ENCODE measurements at places on chromosomes 16 and 17. TPM values are rescaled to one million over a fixed set of nuclear protein-coding genes. Genes with fewer than 3 reads are reported as not detected.

The NEUROD2 gene
- not detected for total RNA-seq

The ITGA2B gene
- 2.4 TPM for total RNA-seq

The OR1E2 gene
- not detected for total RNA-seq

The TNS4 gene
- not detected for total RNA-seq

The CA10 gene
- not detected for total RNA-seq

The SPATA32 gene
- total RNA-seq, result 0.26 TPM

The CRISPLD2 gene
- total RNA-seq, result 12.9 TPM

DNA sequence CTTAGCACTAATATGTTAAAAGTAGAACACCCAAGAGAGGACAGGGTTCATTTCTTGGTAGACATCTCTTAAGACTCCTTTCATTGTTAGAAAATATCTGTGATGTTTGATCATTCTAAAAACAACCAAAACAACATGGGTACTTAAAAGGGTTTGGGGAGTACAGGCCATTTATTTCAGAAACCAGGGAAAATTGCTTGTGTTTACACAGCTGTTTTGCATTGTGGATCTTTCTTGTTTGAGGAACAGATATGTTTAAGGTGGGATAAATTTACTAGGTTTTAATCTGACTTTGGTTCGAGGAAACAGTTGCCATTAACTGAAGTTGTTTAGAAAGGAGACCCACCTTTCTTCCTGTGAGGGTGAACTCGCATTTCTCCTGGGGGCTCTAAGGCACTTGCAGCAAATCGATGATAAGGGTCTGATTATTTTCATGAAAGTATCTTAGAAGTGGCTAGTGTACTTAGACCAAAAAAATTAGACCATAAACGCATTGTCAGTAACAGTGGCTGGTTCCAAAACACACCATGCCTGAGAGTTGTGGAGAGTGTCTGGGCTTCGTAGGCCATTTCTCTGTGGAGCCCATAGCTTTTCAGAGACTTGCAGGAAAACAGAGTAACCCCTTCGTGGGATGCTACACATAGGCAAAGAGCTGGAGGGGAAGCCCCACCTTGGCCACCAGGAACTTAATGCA, 17.6 kb downstream of the CLUAP1 start:
- DNase-seq, result no peak

GRCh38 chr16:46620266-46621005, 743 bp downstream of the SHCBP1 start:
- DNase-seq, result no peak

DNA sequence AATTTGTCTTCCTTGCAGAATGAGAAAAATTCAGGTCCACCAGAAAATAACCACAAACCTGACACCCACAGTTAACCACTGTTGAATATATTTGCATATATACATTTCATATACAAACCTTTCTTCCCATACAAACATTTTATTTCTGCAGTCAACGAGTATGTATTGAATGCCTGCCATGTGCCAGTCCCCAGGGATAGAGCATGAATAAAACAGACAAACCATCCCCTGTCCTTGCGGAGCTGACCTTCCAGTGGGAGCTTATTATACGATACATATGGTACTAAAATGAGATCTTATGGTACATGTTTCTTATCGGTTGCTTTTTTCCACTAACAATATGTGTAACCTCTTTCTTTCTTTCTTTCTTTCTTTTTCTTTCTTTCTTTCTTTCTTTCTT, 116.7 kb downstream of the PITPNC1 start:
- DNase-seq, result no peak

DNA sequence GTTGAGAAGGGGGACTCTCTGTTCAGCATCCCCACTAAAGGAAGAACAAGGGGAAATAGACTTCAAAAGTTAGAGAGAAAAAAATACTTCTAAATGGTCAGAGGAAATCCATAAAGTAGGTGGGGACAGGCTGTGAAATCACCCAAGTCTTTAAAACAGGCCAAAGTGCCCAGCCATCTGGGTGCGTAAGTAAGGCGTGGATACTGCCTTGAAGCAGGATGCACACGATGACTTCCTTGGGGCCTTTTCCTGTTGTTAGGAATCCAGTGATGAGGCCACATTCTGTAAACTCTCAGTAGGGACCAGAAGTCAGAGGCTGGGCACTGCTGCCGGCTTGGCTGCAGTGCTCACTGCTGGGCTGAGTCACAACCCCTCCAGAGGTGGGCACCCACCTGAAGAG, 9.2 kb downstream of the AXIN2 start:
- DNase-seq, result no peak

DNA sequence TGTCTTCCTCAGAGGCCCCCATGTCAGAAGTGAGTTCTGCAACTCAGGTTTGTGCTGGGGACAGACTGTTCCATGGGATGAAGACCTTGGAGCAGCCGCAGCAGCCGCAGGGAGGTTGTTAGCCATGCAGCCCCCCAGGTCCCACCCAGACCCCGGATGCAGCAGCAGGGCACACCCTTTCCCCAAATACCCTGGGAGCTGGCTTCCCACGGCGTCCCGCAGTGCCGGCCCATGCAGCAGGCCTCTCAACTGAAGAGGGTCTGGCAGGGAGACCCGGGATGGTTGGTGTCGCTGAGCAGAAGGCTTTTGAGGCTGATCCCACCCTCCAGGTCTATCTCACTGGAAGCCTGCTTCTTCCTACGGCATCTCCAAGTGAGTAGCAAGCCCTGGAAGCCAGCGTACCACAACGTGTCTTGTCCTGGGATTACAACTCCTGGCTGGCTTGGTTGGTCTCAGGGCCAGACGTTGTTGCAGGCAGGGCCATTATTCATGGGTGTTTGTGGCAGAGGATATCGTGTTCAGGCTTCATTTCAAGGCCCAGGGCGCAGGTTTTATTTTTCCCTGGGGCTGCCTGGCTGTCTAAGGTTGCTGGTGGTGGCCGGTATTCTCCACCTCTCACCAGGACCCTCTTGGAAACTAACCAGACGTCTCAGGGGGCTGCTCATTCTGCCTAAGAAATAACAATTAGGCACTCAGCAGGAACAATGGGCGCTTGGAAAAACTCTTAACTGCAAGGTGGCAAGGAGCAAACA, 223.2 kb downstream of the C16orf95 start:
- no peak for DNase-seq

- no peak for DNase-seq
These were observed 21.9 kb downstream of the CMIP start for GRCh38 chr16:81466356-81466980.
